ENCODE measurements at places on chromosomes 6 and 20. TPM values are rescaled to one million over a fixed set of nuclear protein-coding genes. Genes with fewer than 3 reads are reported as not detected.

CLPSL2 gene
- total RNA-seq: not detected

PPDPF gene
- 99.3 TPM for total RNA-seq

KAT14 gene
- total RNA-seq: 10.6 TPM

SUPT3H gene
- 21.8 TPM for total RNA-seq

TFAP2A gene
- 17.8 TPM for total RNA-seq

TSHZ2 gene
- total RNA-seq: 0.06 TPM

TMEM200A gene
- 2.1 TPM for total RNA-seq

B3GAT2 gene
- total RNA-seq: not detected

SAMD10 gene
- total RNA-seq: 9.5 TPM

NKX2-4 gene
- total RNA-seq: not detected

RIPPLY2 gene
- not detected for total RNA-seq

RFX6 gene
- not detected for total RNA-seq

AKAP12 gene
- 430 TPM for total RNA-seq

HSPA1L gene
- total RNA-seq: 0.29 TPM

LY6G6F gene
- not detected for total RNA-seq

PLEKHG1 gene
- 12.1 TPM for total RNA-seq

Data from epithelial cell of proximal tubule (primary cell).